ENCODE measurements at places on chromosomes 1 and 21. TPM values are rescaled to one million over a fixed set of nuclear protein-coding genes. Genes with fewer than 3 reads are reported as not detected.

PAQR6 gene
- total RNA-seq: 1.9 TPM

DNA sequence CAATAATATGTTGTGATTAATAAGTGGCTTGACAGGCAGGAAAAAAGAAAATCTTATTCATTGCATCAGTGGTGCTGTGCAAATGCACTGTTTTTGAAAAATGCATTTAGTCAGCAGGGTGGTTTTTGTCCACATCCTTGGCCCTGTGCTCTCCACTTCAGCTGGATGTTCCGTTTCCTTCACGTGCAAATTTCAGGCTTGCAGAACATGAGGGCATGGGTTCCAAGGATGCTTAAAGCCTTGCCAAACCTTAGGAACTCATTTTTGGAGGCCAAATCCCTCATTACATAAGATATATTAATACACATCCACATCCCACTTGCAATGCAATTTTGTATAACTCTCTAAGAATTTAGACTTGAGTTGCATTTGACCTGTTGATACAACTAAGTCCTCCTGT, 410.1 kb downstream of the PRDM2 start:
- no peak for DNase-seq

- no peak for DNase-seq
Measured at GRCh38 chr1:215749414-215749813, 182.3 kb downstream of the KCTD3 start.

- no peak for DNase-seq
Measured at GRCh38 chr1:116365353-116365780, 7.7 kb upstream of the ATP1A1 start.

GRCh38 chr1:201594575-201595245, 55.8 kb downstream of the NAV1 start:
- no peak for DNase-seq

GRCh38 chr21:40531431-40532110, 315.4 kb downstream of the DSCAM start:
- DNase-seq: no peak

DNA sequence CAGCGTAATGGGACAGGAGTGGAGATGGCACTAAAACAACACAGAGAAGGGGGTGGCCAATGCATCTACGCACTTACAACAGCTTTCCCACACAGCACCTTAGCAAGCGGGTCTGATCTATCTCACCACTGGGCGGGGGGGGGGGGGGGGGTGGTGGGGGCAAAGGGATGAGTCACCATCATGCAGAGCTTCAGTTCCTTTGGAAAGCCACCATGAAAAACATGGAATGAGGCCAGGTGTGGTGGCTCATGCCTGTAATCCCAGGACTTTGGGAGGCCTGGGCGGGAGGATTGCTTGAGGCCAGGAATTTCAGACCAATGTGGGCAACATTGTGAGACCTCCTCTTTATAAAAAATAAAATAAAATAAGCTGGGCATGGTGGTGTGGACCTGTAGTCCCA, 47.2 kb downstream of the KLHDC7A start:
- no peak for DNase-seq

DNA sequence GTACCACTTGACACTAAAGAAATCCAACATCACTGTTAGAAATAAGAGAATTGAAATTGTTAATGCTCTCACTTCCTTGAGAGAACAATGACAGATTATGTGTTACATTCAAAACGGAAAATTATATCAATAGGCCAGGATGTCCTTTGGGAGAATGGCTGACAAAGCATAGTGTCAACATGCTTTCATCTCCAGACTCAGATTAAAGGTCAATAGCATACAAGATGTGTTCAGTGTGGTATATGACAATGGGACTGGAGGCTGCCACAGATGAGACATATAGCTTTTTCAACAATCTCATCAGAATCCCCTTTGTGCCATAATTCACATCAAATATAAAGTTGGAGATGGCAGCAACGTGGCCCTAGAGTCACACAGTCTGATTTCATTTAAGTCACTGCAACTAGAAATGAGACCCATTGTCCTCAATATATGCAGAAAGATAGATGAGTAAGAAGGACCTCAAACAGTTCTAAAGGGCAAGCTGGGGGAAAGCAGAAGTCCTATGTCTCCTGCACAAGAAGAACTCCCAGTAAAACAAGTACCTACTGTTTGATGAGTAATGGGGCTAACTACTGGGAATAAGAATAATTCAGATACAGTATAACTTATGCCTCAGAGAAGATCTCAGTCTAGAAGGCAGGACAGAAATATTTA, 327.9 kb downstream of the TTLL7 start:
- DNase-seq: no peak

DNA sequence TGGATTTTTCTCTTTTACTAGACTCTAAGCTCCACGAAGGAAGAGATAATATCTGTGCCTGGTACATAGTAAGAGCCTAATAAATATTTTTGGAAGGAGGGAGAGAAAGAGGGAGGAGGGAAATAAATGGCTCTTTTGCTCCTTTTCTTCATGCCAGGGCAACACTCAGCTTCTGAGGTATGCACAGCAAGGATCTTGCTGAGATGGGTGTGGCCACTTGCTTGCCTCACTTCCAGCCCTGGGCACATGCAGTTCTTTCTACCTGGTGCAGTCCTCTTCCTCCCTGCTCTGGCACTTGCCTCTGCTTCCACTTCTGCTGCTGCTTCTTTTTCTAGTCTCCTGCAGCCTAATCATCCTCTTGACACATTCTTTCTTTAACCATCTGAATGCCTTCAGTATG, 148.1 kb downstream of the FGGY start:
- DNase-seq: no peak

- no peak for DNase-seq
Measured at GRCh38 chr1:9447215-9447960, 91.9 kb upstream of the SLC25A33 start.

GRCh38 chr1:3695326-3696217, 43.3 kb downstream of the TP73 start:
- DNase-seq: no peak

- DNase-seq: peak; percentile 91
Measured at GRCh38 chr1:9280015-9280860, 12.5 kb upstream of the SPSB1 start.

IGSF8 gene
- 16.0 TPM for total RNA-seq

GRCh38 chr1:246258250-246258649, 248.8 kb downstream of the SMYD3 start:
- DNase-seq: no peak

- DNase-seq: no peak
Measured at GRCh38 chr1:75797273-75797588, 549 bp downstream of the MSH4 start.

WNT3A gene
- total RNA-seq: not detected

GRCh38 chr1:1090424-1091343, 16.6 kb upstream of the RNF223 start:
- peak; percentile 79 for DNase-seq

S100PBP gene
- 24.2 TPM for total RNA-seq

DNA sequence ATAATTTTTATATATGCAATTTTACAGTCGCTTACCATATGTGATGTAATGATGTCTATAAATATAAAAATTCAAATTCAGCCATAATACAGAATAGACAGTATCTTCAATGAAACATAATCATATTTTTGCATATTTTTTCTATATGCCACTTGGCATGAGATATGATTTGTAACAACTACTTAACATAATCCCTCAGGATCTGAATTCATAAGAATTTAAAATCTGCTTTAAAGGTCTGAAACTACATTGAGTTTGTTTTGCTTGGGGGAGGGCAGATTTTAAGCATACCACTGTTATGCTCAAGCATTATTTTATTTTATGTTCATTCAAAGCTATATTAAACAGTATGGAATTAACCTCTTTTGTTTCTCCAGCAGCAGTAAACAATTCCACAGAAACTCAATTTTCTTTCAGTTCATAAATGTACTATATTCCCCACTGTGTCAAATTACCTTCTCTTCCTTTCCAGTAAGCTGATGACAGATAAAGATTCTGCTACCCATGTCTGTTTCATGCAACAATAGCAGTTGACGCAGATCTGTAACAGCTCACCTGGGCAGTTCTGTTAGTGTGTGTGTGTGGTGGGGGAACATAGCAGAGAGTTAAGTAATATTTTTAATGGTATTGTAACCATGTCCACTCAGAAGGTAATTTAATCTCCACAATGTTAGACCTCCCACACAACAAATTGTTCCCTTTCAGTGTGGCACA, 224.8 kb downstream of the NTNG1 start:
- no peak for DNase-seq

DNA sequence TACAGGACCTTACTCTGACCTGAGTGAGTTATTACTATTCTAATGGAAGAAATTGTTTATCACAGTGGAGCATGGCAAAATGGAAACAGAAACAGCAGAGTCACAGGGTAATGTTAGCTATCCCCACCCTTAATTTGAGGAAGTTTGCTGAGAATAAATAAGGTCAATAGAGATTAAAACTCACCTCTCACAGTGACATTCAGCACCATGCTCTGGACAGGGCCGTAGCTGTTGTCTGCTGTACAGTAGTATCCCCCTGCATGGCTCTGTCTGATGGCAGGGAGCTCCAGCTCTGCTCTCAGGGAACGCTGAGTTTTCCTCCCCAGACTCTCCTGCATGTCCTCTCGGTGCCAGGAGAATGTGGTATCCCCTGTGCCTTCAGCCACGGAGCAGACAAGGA, 11.9 kb downstream of the FCRL4 start:
- DNase-seq: no peak

DNA sequence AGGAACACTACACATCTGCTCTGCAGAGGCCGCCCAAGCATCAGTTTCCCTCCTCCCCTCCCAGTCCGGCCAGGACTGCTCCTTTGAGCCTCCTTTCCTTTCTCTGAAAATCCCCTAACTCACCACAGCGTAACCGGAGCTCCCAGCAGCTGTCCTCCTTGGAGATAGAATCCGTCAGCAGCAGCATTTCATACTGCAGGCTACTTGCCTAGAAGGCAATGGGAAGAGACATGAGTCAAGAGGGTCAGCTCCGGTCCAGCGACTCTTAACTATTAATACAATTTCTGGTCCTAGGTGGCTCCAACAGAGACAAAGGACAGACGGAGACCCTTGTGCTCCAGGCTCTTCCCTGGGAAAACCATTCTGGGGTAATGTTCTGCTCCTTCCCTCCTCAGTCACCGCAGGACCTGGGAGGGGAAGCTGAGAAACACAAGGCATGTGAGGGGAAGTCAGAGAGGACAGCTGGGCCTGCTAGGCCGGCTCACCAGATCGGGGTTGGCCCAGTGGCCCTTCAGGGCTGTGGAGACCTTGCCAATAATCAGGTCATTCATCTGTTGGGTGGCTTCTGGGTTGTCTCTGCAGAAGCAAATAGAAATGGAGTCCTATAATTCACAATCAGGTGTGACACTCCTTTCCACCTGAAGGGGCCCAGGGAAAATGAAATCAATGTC, 99.7 kb downstream of the UBR4 start:
- no peak for DNase-seq

GRCh38 chr1:197918807-197919345, 1.7 kb downstream of the LHX9 start:
- DNase-seq: no peak

Data from posterior vena cava (tissue), 2 donors.